ENCODE measurements at places on chromosomes 5 and 9. TPM values are rescaled to one million over a fixed set of nuclear protein-coding genes. Genes with fewer than 3 reads are reported as not detected.

The TPM2 gene
- 146 TPM for polyA plus RNA-seq

The SKP2 gene
- 55.5 TPM for polyA plus RNA-seq

The SV2C gene
- 0.08 TPM for polyA plus RNA-seq

The ACOT12 gene
- polyA plus RNA-seq: 1.2 TPM

DNA sequence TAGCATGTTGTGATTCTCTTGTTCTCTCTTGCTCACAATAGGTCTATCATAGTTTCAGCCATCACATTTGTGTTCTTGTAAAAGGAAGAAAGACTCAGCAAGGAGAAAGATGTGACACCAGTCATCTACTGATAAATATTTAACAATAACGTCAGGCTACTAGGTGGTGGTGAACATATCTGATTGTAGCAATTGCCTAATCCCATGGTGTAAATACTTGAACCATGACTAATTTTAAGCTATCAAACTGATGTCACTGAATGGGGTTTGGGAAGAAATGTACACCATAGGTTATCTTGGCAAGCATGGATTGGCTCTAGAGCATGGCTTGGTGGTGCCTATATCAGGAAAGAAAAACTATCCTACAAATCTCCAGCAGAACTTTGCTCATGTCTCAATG is 16.6 kb downstream of the DMRTA1 start:
- no peak for DNase-seq

DNA sequence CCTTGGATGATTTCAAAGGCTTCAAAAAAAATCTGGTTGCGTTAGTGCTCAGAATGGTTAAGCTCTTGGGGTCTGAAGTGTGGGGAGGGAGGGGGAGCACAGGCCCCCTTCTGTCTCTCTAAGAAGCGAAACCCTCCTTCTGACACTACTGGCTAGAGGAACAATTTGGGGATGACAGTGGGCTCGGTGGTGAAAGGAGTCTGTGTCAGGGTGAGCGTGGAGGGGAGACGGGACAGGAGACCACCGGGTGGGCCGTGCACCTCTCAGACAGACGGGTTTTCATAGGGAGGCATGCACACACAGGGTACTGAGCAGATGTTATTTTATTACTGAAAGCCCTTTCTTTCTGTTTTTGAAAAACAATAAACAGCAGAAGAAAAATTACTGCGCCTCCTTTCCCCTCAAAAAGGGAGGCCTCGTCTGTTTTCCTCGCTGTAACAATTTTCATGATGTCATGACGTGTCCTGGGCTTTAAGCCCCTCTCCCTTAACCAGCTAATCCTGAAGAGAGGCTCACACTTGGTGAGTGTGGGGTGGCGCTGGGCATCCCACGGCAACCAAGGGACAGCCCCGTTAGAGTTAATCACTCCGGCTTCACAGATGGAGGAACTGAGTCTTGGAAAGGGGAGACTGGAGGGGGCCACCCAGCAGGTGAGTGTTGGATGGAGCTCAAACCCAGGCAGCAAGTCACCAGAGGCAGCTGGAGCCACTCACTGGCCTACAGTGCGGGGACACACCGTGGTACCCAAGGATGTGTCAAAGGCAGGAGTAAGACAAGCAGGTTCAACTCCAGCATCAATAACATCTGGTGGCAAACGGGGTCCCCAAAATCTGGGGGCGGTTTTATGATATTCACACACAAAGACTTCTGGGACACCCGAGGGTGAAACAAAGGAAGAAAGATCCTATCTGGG is 53.4 kb downstream of the PTCH1 start:
- DNase-seq: no peak

DNA sequence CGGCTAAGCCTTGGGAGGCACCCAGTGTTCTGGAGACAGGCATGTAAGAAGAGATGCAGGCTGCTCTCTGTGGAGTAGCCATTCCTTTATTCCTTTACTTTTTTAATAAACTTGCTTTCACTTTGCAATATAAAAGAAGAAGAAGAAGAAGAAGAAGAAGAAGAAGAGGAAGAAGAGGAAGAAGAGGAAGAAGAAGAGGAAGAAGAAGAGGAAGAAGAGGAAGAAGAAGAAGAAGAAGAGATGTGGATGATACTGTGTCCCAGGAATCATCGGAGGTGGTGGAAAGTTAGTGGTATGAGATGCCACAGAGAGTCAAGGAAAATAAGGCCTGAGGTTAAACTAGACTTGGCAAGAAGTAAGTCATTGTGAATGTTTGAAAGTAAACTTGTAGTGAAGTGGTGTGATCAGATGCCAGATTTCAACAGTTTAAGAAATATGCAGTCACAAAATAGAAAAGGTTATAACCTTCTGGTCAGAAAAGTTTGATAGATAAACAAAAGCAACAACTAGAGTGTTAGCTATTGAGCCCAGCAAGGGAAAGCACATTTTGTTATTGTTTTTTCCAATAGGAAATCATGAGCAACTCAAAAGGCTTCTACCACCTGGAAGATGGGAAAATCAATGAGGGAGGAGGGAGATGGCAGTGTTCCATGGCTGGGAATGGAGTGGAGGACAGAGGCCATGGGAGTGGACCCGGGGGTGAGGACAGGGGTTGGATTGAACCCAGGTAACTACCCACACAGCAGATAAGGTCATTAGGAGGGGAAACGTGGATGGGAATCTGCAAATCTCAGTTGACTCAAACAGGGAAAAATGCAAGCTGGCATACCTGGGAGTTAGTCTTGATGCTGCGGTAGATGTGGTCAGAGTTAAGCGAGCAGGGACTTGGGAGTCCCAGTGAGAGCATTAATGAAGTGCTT is 16.8 kb downstream of the AOPEP start:
- DNase-seq: no peak

GRCh38 chr5:109705596-109705995 is 15.9 kb downstream of the MAN2A1 start:
- DNase-seq: no peak

- no peak for DNase-seq
Measured at GRCh38 chr9:20564650-20565049, 57.6 kb downstream of the MLLT3 start.

DNA sequence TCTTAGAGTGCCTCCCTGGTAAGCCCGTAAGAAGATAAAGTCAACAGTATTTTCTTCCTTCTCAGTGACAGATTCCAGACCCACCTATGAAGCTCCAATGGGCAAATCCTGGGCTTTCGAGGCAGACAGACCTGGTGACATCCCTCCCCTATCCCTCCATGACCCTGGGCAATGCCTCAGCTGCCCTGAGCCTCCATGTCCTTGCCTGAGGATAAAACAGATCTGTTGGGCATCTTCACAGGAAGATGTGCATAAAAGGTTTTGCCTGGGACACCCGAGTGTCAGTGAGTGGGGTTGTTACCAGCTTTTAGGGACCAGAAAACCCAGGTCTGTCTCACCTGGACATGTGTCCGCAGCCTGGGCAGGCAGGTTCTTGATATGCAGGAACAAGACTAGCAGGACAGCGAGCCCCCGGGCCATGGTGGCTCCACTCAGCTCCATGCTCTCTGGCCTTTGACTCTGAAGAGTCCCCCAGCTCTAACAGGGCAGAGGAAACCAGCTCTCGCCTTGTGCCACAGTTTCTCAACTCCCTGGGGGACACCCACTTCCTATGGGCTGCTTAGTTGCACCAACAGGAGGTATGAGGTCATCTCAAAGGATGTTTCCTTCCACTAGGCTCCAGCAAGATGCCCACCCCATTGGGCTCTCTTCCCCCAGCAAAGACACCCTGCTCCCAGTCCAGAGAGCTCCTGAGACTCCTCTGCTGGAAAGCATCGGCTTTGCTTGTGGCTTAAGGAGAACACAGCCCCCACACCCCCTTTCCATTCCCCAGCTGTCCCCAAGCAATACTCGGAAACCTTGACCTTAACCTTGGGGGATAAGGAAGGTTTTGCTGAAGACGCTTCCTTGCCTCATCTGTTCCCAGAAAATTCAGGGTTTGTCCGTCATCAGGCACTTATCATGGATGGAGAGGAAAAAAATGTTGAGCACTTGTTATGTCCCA is at the start of gene FCN1:
Gene FCN1 (minus strand): TSS at position 482 of the 943 bp plus-strand sequence. CDS start 41 bp downstream, at position 441.
- DNase-seq: no peak

GRCh38 chr5:61082516-61083280 is 79.6 kb downstream of the SMIM15 start:
- DNase-seq: no peak

DNA sequence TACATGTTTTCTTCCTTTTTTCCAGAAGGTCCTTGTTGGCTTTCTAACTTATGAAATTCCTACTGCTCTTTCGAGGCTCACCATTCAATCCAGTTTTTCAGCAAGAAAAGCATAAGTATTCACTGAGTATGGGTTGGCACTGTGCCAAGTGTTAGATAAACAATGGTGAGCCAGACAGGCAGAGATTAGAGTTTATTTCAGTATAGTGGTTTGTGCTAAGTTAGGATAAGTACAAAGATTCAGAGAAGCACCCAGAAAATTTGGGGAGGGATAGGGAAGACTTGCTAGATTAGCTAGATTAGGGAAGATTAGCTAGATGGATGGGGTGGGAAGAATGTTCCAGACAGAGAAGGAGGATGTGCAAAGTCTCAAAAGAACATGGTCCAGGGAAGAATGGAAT is 122.9 kb downstream of the OXCT1 start:
- DNase-seq: no peak

- DNase-seq: no peak
Measured at GRCh38 chr5:34011536-34011935, 3.7 kb upstream of the AMACR start.

DNA sequence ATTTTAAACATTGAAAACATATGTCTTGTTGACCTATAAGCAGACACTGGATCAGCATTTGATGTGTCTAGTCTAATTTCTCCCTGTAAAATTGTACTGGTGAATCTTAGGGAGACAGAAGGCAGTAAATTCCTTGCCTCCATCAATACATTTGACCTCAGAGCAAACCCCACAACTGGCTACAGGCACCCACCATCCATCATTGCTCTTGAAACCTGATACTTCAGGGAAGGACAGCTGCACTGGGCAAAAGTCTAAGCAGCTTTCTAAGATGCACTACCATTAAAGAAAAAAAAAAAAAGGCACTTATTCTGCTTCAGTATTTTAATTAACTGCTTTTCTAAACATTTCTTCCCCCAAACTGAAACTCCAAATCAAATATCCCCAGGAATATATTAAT is 1051.3 kb upstream of the DMAC1 start:
- DNase-seq: no peak

DNA sequence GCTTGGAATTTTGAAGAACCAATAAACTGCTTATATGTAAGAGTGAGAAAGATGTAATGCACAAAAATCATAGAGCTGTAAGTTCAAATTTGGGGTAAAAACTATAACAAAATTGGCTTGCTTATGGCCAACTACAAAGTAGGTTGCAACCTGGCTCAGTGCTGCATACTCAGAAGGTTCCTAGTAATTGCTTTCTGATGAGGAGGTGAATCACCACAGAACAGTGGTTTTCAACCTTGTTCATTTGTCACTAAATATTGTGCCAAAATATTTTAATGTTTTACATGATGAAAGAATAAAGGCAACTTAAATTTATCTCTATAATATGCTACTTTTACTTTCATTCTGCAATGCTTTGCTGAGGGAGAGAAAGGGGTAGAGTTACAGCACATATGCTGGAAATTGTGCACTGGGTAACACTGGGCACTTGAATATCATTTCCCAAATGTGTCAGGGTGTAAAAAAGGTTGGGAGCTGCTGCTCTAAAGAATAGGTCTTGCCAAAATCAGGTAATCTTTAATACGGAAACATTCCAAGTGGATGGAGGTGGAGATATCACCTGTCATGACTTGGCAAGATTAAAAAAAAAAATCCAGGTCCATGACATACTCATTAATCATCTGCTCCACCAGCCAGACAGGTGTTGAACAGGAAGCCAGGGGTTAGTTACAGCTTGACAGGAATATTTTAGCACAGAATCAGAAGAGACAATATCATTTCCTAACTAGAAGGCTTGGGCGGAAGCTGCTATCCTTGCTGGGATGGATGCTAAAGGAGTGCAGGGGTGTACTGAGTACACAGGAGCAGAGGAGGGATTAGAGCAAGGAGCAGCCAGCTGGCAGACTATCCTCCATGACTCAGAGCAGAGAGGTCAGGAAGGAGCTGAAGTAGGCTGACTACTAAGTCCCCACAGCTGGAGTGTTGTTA is 34.6 kb upstream of the CCL21 start:
- no peak for DNase-seq

DNA sequence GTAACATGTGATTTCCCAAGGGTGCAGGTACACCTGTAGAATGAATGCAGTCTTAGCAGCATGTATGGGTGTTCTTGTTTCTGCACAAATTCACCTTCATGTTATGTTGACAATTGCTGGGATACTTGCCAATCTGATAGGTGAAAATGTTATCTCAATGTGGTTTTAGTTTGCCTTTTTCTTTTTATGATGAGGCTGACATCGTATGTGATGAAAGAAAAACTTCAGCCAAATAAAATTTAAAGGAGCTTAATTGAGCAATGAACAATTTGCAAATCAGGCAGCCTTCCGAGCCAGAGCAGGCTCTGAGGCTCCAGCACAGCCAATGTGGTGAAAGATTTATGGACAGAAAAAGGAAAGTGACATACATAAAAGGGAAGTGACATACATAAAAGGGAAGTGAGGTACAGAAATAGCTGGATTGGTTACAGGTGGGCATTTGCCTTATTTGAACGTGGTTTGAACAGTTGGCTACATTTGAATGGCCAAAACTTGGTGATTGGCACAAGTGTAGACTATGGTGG is 10.5 kb downstream of the TAL2 start:
- no peak for DNase-seq

- DNase-seq: no peak
Measured at GRCh38 chr9:4600368-4600767, 61.7 kb upstream of the PLPP6 start.

GRCh38 chr9:133811471-133811870 is 73.3 kb upstream of the SARDH start:
- no peak for DNase-seq

DNA sequence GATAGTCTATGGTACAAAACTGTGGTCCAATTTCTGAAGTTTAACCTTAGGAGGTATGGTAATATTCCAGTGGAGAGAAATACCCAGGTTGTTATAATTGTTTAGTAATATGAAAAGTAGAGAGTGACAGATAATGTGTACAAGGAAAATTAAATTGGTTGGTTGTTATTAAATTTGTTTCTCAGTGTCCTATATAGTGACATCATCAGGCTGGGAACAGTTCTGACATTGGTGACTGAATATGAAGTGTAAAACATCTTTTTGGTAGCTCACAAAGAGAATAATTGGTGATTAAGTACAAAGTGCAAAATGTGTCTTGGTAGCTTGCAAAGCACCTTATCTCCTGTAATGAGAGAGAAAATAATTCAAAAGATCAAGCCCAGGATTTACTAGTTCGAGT is 1806.1 kb upstream of the CDH6 start:
- DNase-seq: no peak

GRCh38 chr5:73182307-73182706 is 9.3 kb downstream of the TMEM174 start:
- DNase-seq: no peak
